ENCODE measurements at places on chromosomes 2 and 18.

GRCh38 chr2:159793326-159793725, 4.7 kb downstream of the CD302 start:
- no peak for DNase-seq

- no peak for DNase-seq
Observed at GRCh38 chr2:237602409-237602808, 11.9 kb upstream of the RAB17 start.

DNA sequence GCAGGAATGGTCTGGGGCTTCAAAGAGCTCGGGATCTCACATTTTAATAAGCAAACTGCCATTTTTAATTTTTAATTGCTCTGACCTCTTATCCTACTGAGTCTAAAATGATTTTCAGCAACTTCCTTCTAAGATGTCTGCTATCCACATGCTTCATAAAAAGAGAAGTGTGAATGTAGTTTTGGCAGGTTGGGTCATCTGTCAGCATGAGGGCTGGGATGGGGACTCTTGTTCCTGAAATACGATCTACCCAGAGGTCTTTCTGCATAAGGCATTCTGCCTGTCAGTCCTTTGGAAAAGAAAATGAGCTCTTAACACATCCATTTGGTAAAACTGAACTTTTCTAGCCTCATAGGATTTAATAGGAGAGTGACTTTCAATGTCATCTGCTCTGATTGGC, 252.8 kb upstream of the APCDD1 start:
- DNase-seq, result no peak

GRCh38 chr2:1717113-1717512, 27.2 kb downstream of the PXDN start:
- DNase-seq, result no peak

DNA sequence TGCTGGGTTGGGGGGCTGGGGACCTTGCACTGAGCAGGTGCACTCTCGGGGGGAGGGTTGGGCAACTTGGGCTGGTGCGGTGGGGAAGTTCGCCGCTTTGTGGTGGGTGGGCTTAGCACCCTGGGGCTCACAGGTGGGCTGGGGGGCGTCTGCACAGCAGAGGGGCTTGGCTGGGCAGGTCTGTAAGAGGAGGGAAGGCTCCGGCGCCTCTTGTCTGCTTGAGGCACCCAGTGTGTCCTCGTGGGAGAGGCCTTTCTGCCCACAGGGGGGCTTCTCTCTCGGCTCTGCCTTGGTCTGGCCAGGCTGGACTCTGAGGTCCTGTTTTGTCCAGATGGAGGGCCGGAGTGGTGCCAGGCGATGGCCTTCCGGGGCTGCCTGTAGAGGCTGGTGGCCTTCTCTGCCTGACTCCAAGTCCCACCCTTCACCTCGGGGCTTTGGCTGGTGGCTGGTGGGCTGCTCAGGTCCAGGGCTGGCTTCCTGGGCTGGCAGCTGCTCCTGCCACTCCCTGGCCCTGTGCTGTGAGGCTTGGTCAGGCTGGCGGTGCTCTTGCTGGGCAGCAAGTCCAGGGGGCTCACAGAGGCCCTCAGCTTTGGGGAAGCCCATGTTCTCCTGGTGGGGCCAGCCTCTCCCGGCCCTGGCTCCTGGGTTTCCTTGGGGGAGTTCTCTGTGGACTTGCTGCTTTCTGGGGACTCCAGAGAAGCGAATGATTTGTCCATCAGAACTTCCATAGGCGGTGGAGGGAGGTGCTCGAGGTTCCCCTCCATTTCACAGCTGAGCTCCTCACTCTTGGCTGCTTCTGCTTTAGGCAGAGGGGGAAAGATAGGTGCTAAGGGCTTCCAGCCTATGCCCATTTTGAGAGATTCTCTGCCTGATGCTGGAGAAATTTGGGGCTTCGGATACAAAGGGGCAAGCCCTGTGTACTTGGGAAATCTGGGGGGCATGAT, 3.0 kb downstream of the PCARE start:
- peak; percentile 26 for DNase-seq

DNA sequence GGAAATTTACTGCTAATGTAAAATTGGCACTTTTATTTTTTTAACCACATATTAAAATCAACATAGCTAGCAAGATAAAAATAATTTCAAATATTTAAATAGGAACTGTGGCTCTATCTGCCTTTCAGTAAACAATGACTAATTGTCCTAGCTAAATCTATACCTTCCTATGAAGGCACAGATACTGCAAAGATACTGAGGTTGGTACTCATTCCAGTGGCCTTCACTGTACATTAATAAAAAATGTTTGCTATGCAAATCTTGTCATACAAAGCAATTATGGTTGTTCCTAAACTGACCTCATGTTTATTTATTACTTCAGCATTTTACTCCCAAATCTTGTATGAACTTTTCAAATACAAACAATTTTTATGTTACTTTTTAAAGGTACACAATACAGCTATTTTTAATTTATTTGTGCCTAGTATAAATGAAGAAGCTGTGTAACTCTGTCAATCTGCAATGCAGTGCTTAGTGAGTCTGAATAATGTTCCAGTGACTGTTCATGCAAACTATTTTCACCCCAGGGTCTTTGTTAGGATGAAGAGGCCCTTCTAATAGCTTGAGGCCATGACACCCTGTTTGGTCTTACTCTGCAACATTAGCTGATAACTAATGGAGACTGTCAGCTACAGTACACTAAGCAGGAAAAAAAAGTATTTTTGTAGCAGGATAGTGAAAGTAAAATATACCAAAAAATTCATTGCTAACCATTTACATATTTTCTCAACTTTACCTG, 9.3 kb upstream of the ERBB4 start:
- DNase-seq, result no peak

DNA sequence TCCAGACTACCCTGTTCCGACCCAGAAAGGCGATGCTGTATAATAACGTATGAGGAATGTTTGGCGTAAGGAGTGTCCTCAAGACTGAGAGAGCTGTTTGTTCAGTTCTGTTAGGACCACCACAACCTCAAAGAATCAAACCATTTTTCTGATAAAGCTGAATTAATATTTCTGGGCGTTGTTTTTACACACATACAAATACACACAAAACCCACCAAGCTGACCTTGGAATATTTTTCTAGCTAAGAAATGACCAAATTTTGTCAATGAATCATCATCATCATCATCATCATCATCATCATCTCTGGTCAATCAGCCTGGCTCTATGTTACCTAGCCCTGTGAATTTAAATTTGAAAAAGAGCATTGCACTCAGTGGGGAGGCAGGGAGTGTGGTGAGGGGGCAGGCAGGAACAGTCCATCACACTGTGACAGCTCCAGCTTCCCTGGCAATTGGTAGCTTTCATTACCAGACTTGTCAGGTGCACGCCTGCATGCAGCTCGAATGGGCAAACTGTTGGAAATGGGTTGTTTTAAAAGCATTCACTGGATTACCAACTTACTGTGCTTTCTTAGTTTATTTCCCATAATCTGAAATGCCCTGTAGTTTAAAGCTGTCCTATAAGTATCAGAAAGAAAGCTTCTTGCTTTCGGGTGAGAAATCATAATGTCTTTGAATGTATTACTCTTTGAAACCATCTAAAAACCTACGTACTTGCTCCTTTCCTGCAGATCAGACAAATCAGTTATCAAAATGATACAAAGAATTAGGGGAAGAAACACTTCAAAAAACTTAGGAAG, 6.9 kb upstream of the POU3F3 start:
- peak; percentile 71 for DNase-seq

DNA sequence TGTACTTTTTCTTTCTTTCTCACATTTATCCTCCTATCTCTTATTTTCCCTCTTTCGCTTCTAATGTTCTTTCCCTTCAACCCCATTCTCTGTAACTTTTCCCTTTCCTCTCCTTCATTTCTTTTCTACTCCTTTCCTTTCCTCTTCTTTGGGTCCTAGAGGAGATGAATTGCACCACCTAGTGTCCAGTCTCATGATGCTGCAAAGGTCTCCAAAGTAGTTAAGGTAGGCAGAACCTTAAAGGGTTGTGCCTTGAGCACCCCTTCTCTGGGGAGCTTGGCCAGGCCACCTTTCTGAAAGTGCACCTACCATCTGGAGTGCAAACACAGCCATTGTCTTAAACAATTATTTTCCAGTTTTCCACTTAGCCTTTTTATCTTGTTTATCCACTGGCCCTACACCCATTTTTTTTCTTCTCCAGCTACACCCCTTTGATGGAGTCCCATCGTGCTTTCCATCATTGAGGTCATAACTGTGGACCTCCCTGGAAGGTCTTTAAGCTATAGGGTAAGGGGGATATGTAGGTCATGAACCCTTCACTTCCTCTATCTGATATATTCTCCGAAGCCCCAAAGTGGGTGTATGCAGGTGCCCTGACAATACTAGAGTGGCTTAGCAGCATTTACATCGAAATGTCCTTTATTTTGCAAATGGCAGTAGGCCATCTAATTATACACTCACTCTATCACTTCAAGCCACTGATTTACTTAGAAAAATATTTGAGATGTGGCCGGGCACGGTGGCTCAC, 155.9 kb downstream of the ESCO1 start:
- peak; percentile 52 for DNase-seq

- no peak for DNase-seq
Observed at GRCh38 chr2:205643391-205643885, 38.9 kb upstream of the NRP2 start.

DNA sequence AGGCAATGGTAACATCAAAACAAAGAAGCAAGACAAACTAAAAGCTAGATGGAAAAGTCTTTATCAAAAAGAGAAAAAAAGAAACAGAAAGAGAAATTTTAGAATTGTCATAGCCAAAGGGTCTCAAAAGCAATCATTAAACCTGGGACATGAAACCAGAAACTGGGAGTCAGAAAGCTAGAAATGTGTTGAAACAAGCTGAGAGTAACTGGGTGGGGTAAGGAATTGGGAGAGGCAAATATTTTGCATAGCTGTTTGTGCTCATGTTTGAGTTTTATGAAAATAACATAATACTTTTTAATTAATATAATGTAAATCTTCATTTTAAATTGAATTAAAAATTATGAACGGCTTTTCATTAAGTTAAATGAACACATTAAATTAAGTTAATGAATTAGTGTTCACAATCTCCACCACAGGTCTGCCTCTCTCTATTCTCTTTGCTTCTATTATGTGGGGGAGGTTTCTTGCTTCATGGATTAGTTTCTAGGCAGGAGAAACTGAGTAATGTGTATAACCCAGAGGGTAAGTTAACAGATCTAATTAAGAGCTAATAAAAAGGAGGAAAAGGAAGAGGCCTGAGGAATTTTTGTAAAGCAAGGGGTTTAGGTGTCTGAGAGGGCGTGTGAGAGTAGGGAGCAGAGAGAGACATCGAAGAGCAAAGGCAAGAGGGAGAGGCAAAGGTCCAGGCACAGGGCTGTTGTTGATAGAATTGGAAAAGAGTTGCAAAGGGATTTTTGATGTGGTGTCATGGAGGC, 20.0 kb upstream of the SERPINB2 start:
- DNase-seq, result no peak

GRCh38 chr2:164984428-164984827, 29.1 kb upstream of the SLC38A11 start:
- DNase-seq, result no peak

- no peak for DNase-seq
Observed at GRCh38 chr18:62788876-62789275, 73.5 kb downstream of the PHLPP1 start.

DNA sequence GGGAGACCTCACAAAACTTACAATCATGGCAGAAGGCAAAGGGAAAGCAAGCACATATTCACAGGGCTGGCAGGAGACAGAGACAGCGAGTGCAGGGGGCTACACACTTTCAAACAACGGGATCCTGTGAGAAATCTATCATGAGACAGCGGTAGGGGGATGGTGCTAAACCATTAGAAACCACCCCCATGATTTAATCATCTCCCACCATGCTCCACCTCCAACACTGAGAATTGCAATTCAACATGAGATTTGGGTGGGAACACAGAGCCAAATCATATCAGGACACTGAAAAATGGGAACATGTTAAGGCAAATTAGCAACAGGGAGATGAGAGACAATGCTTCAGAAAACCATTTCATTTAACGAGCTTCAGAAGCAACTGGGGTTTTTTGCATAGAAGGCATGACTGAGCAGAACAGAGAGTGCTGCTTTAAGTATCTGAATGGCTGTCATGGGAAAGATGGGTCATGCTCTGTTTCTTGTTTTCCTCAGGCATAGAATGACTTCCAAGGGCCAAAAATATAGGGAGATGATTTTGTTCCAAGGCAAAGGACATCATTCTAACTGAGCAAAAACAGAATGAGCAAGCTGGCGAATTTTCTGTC, 100.8 kb upstream of the MAP2 start:
- DNase-seq, result no peak

Measured in head of caudate nucleus (tissue), 42 donors.